ENCODE measurements at places on chromosomes 12 and 14.
A peak's percentile ranks its signal among the peaks of the same experiment; 100 is the strongest.

GRCh38 chr14:74733221-74733620 is 20.3 kb downstream of the FCF1 start:
- no peak for DNase-seq

DNA sequence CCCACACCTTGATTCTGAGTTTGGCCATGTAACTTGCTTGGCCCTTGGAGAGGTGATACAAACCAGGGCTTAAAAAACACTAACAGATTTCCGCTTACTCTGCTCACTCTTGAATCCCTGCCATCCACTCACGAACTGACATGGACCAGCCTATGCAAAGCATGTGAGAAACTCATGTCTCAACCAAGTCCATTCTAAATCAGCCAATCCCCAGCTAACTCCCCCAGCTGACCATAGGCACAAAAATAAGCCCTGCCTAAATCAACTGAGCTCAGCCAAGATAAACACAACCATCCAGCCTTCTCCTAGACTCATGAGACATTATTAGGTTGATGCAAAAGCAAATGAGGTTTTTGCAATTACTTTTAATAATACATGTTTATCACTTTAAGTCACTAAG is 353.9 kb upstream of the TBX3 start:
- DNase-seq, result no peak

DNA sequence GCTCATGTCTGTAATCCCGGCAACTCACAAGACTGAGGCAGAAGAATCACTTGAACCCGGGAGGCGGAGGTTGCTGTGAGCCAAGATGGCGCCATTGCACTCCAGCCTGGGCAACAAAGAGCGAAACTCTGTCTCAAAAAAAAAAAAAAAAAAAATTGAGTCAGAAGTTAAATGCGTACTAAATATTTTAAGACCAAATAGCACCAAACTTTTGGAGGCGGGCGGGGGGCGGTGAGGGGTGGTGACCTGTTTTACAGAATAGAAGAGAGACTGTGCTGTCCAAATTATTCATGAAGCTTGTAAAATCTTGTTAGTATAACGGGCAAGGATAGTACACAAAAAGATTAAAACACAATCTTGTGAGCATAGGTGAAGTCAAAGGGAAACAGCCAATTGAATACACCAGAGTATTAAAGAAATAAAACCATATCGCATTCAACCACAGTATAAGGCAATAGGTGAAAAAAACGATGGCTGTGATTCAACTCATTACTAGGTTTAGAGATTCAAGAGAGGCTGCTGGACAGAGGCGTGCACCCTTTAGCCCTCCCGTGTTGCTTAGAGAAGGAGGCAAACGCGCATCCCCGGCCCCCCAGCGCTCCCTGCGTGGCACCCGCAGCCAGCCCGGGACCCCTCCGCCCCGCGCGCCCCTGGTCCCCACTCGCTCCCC is 571 bp downstream of the ZNF891 start:
- no peak for DNase-seq

- no peak for DNase-seq
Observed at GRCh38 chr14:68133856-68134255, 314.3 kb downstream of the RAD51B start.

DNA sequence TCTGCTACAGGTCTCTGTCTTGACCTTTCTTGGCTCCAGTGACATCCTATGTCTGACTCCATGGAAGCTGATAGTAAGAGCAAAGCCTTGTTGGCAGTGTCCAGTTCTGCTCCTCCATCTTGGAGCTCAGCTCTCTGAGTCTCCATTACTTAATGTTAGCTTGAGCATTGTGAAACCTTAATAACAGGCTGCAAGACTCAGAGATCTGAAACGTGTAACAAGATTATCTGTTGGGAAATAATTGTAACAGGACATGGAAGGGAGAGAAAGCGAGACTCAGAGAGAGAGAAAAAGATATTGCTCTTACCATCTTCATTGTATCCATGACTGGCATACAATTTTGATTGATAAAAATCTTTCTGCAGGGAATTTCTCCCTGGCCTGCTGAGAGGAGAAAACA is 1365.7 kb downstream of the AACS start:
- no peak for DNase-seq

GRCh38 chr14:92755495-92755894 is 7.1 kb upstream of the LGMN start:
- no peak for DNase-seq

DNA sequence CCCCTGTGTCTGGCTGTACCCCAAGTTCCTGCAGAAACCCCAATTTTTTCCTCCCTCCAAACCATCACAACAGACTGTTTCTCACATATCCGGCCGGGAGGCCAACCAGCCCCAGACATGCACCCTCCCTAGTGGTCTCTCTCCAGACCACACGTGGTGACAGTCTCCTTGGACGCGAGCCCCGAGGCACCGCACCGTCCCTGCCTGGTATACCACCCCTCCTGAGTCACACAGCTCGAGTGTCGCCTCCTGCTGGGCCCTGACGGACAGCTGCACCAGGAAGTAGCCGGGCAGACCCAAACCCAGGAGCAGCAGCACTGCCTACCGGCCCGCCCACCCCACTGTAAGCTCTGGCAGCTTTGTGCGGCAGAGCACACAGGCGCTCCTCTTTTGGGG is 97.4 kb downstream of the RFLNA start:
- peak; percentile 77 for DNase-seq

GRCh38 chr12:121860257-121860656 is 1.6 kb upstream of the HPD start:
- no peak for DNase-seq

DNA sequence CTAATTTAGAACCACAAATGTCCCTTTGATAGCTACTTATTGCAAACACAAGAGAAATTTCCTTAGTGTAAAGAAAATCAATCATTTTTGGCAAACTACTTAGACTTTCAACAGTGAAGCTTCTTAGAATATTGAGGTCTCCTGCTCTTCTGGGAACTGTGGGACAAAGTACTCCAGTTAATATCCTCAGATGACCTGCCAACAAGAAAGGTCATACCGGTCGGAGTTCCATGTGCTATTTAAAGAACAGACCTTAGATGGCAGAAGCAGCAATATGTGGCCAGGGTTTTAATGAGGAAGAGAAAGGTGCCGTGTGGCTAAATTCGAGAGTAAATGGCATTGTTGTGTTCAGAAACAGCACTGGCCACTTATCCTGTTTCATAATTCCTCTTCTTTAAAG is 114.7 kb upstream of the AMIGO2 start:
- no peak for DNase-seq

DNA sequence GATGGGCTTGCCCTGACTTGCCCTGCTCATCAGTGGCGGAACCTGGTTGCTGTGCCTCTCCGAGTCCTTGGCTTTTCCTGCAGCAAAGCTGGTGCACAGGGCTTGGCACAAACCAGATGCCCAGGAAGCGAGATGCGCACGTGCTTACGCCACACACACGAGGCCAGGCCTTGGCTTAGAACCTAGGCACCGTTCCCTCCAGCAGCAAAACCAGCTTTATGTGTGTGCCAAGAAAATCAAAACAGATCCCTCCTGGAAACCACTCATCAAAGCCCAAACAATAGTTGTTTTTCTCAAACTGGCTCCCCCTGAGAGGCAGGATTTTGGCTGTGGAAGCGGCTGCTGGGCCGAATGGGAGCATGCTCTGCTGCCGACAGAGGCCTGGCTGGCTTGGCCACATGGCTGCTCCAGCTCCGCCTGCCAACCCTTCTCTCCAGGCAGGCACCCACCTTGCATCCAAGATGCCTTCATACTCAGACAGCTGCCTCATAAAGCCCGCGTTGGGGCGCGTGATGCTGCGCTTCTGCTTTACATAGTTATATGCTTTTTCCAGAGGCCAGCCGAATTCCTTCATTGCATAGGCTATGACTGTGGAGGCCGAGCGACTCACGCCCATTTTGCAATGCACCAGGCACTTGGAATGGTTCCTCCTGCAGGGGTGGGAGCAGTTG is 58.7 kb downstream of the SSH1 start:
- peak; percentile 50 for DNase-seq

Data from astrocyte of the spinal cord (primary cell).